Activated CD8-positive, alpha-beta T cell treated with anti-CD3 and anti-CD28 coated beads, Interleukin-2, amount 10 ng/mL, durations not matched to agents 7 days and 5 days (primary cell): ENCODE measurements at places on chromosomes 3 and 15. TPM values are rescaled to one million over a fixed set of nuclear protein-coding genes. Genes with fewer than 3 reads are reported as not detected.

DNA sequence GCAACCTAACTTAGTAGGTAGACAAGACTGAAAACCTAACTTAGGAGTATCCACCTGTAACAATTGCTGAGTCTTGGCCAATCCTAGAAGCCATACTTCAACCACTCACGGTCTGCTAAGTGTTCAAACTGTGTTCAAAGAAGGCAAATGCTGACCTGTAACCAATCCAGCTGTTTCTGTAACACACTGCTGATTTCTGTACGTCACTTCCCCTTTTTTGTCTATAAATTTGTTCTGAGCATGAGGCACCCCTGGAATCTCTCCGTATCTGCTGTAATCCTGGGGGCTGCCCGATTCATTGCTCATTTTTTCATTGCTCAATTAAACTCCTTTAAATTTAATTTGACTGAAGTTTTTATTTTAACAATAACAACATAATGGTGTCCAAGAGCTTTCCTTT, 451.4 kb upstream of the ATP10A start:
- no peak for DNase-seq

- no peak for DNase-seq
Measured at GRCh38 chr3:128745742-128746141, 19.8 kb downstream of the RAB7A start.

The XXYLT1 gene
- 10.8 TPM for total RNA-seq

The LDHAL6B gene
- total RNA-seq, result not detected

GRCh38 chr3:70738291-70738681, 425.8 kb upstream of the MDFIC2 start:
- no peak for DNase-seq

The PXYLP1 gene
- total RNA-seq, result 16.5 TPM

GRCh38 chr3:141231101-141231951, at the start of gene PXYLP1:
Gene PXYLP1 (plus strand): TSS chr3:141231825. CDS start chr3:141260176, 28,351 bp downstream.
- DNase-seq, result peak; percentile 93

The POC1A gene
- total RNA-seq, result 32.3 TPM

DNA sequence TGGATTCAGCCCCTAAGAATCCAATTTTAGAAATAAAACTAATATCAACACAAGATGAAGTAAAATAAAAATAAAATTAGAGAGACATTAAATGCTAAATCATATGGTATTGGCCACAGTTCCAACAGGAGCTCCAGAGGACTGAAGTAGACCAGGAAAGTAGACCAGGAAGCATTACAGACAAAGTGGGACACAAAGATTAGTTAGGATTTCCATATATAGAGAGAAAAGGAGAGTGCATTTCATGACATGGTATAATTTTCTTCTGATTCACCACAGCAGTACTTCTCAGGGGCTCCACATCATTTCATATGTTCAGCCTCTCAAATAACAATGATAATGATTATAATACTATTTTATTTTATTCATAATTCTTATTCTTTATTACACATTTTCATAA, 18.3 kb downstream of the FGF7 start:
- DNase-seq, result no peak

DNA sequence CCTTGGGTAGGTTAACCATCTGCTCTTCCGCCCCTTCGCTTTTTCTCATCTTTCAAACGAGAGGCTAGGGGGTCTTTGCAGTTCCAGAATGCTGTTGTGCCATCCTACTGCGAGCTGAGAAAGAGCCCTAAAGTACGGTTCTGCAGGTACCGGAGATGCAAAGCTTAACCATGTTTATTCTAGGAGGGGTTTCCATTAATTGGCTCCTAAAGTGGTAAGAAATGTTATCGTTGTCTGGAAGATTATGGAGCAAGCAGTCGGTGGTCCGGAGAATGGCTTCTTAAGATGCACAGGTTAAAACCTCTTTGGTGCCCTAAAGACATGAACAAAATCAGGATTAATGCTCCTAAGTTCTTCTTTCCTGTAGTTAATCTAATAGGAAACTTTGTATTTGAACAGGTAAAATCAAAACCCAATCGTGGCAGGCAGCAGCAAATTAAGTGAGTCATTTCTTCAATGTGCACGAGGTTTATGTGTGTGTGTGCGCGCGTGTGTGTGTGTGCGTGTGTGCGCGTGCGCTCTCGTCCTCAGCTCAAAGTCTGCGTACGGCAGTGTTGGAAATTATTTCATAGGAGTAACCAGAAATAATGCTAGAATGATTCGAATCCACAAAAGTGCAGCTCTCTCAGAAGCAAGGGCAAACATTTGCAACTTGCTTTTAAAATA, 772 bp downstream of the FAM81A start:
- no peak for DNase-seq

DNA sequence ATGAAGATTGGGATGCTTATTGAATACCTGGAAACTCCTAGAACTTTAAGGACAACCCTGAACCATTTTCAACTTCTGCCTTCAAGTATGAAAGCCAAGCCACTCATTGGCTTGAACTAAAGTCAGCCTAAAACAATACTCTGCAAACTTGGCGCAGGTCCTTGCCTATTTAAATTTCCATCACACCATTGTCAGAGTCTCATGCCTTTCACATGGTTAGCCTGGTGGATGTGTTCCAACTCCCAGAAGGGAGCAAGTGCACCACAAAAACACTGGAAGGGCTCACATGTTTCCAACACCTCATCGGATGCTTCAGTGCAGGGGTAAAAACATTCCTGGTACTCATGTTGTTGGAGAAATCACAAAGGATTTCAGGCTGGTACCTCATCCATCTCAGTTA, 511.6 kb upstream of the MDFIC2 start:
- DNase-seq, result no peak

The BFSP2 gene
- total RNA-seq, result 0.45 TPM

The VIPR1 gene
- 9.1 TPM for total RNA-seq

DNA sequence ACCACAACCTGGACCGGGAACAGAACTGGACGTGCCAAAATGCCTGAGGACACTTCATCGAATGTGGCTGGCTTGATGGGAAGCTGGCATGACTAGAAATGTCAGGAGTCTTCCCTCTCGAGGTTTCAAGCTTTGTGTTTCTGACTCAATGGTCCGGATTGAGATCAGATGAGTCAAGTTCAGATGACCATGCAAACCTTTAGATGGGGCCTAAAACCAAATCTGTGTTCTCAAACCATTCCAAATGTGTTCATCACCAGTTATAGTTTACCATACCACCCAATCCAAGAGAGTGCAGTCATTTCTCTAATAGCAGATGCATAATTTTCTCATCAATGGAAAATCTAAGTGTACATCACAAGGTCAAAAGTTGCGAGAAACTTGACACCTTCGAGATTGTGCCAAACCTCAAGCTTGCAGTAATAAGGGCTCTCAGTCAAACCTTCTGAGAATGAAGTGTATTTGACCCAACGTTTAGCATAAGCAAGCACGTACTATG, 369.1 kb downstream of the RORA start:
- DNase-seq, result no peak

GRCh38 chr15:67167091-67167490, 87.4 kb downstream of the AAGAB start:
- DNase-seq, result no peak

DNA sequence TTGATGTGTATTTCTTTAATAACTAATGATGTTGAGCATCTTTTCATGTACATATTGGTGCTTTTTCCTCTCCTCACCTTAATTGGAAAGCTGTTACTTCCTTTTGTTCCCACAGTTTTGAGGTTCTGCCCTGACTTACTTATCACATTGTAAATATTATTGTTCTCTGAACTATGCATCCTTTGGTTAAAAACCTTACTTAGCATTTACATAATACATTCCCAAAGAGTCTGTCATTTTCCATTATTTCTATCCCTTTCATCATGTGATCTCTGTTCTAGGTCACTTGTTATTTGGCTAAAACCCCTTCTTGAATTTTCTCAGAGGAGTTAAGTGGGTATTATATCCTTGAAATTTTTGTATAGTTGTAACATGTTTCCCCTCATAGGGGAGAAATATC, 33.0 kb downstream of the SLC12A6 start:
- no peak for DNase-seq

- no peak for DNase-seq
Measured at GRCh38 chr15:100592898-100593297, 9.1 kb downstream of the LINS1 start.

DNA sequence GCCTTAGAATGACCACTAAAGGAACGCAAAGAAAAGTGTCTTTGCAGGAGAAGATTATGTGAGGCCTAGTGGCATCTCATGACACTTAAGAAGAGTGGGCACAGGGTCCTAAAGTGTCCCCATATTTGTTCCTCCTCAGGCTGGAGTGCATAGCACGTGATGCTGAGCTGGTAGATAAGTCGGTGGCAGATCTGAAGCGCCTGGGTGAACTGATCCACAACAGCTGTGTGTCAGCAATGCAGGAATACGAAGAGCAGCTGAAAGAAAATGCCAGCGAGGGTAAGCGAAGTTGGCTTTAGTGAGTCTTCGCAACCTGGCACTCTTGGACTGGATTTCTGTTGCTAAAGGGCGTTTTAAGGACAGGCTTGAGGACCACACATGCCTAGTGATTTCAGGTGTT, 92.6 kb downstream of the CHD2 start:
- DNase-seq, result no peak

DNA sequence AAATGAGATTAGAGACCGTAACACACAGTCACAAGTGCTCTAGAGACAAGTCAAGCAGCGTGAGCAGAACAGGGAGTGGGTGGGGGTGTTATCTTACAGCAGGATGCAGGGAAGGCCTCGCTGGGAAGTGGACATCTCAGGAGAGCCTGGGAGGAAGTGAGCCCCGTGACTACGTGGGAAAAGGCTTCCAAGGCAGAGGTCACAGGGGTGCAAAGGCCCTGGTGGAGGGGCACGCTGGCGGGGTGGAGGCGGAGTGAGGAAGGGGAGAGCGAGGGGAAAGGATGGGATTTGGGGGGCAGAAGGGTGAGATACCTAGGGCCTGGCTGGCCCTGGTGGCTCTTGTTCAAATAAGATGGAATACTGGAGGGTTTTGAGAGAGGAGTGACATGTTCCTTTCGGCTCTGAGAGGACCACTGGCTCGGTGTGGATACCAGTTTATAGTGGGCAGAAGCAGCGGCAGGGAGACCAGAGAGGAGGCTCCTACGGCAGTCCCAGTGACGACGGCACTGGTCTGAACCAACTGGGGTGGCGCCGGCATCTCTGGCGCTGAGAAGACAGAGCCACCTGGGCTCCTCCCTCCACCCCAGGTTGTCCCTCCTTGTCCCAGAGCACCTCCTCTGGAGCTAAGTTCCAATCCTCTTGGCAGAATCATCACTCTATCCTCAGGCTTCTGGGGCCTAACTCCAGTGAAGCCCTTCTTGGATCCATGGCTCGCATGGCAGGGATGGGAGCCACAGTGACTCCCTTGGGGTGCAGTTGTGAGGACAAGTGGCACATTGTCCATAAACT, 266.2 kb upstream of the LYSMD4 start:
- no peak for DNase-seq

The SCN11A gene
- total RNA-seq, result not detected

DNA sequence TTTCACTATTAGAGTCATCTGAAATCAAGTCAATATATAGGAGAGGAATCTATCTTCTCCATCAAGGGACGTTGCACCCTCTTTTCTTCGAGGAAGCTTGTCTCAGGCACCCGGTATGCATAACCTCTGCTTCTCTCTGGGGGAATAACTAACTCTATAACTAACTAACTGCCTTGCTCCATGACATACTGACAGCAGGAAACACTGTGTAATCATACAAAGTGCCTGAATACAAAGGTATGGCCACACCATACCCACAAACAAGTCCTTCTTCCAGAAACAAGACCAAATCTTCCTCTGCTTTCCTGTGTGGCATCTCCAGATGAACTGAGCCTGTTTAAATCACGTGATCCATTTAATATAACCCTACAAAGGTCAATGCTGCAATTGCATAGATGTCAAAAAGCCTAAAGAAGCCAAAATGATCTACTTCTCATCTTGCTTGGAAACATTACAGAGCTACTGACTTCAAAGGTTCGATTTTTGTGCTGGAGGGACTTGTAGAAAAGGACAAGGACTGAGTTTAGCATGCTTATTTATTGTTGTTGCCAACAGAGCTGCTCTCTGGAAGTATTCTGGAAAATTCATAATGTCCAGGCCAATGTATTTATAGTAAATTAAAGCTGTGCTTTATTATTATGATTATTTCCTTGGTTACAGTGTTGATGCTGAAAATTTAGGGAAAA, 380.5 kb downstream of the FOXP1 start:
- no peak for DNase-seq

GRCh38 chr3:18648868-18649462, 223.8 kb upstream of the SATB1 start:
- no peak for DNase-seq

DNA sequence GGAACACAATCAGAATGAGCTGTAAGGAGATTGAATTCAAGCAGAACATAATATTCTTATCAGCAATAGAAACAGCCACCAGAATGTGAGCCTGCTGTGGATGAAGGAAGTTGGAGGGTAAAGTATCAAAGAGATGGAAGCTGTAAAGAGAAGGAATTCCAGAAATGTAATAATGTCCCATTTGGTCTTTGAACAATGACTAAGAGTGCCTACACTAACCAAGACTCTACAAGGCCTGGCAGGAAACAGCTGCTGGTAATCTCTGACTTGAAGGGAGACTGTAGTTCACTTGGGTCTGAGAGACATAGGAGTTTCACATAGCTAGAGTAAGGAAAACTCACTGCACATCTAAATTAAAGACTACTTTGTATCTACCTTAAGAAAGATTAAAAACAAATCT, 1176.0 kb upstream of the ALCAM start:
- no peak for DNase-seq

DNA sequence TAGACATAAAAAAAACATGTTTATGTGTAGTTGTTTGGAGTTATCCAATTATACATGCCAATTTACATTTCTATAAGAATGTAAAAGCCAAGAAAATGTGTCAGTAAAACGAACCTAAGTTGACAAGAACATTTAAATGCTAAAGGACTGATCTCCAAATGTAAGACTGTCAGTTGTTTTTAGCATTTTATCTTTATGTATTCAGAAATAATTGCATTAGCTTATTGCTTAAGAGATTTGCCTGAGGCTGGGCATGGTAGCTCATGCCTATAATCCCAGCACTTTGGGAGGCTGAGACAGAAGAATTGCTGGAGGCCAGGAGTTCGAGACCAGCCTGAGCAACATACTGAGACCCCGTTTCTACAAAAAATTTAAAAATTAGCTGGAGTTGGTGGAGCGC, 26.9 kb downstream of the PXK start:
- DNase-seq, result no peak

DNA sequence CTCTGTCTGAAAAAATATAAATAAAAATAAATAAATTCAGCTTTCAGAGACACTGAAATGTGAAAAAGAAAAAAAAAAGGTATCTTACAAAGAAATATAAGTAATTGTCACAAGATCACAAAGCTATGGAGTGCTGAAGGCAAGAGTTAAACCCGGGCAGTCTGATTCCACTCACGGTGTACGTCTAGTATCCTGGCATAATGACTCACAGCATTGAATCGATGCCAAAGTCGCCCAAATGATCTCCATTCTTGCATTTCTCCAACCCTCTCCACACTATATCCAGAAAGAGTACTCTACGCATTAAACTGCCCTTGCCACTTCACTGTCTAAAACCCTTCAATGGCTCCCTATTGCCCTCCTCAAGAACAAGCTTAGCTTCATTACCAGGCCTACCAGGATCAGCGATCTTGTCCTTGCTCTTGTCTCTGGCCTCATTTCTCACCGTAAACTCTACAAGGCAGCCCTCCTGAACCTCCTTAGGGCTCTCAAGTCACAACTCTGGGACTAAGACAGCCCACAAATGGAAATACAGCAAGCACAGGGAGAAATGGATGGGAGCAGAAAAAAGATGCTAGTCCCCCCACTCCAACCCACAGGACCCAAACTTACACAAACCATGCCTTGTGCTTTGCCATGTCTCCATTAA, 7.7 kb downstream of the SUCLG2 start:
- no peak for DNase-seq

The SLC12A8 gene
- 0.45 TPM for total RNA-seq
